ENCODE measurements at places on chromosomes 11 and 22.

DNA sequence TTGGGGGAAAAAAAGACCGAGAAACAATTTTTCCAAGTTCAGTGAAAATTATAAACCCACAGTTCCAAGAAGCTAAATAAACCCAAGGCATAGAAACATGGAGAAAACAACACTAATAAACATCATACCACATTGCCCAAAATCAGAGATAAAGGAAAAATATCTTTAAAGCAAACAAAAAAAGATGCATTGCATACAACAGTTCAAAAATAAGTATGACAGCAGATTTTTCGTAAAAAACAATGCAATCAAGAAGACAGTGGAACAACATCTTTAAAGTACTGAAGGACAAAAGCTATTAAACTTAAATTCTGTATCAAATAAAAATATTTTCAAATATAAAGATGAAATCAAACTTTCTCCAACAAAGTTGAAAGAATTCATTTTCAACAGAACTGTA lies 921.3 kb downstream of the METTL15 start:
- no peak for DNase-seq

- DNase-seq, result no peak
Measured at GRCh38 chr22:36635483-36635882, 68.1 kb downstream of the CACNG2 start.

DNA sequence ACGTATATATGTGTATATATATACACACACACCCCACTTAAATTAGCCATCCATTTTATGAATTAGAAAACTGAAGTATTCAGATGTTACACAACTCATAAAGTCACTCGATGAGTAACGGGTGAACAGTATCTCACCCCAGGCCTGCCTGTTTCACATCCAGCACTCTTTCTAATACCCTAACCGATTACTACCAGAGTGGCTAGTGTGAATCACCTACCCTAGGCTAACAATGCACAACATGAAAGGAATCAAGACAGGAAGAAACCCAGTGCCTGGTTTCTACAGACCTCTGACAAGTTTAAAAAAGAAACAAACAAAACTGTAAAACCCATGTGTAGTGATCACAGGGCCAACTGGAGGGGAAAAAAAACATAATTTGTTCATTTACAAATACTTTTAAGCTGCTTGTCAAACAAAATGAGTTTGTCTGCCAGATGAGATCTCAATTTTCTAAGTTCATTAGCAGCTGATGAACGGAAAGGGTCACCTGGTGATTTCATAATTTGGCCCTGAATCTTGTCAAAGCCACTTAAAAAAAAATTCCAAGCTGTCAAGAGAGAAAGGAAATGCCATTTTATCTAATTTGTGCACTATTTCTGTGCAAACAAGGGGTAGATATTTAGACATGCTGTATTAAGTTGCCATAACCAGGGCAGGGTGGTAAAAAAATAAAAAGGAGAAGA lies 134.8 kb downstream of the LARGE1 start:
- no peak for DNase-seq

DNA sequence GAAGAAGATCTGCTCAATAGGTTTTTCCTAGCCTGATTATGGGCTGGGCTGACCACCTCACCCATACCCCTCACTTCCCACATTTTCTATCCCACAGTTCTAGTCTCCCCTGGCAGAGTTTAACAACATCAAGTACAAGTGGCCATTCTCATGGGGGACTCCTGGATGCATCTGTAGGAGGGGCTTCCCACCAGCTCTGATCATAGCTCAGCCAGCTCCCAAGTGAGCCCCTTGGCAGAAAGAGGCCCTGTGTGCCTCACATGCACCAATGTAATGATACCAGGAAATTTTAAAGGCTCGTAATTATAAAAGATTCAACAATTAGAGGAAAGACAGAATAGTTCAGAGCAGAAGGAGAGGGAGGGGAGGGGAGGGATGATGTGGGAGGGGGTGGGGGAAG lies 144.2 kb upstream of the SYT13 start:
- DNase-seq, result no peak

DNA sequence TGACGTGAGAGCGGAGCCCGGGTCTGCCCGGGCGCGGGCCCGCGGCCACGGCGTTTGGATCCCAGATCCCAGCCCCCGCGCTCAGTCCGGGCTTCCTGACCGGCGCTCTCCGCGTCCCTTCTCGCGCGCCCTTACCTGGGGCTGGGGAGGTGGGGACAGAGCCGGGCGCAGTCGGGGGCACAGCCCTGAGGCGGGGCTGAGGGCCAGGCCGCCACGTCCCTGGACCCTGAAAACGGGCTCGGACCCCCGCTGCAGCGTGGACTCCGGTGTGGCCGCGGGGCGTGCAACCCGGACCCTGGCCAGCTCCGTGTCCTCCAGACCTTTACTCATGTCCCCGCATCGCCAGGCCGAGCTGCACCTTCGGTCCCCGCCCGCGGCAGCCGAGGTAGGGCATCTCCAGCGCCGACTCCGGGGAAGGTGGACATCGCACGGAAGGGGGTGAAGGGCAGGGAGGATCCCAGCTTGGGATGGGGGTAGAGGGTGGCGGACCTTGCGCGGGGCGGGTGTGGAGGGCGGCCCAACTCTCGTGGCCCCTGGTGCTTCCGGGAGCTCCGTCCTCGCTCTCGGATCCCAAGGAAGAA lies 9.9 kb upstream of the AIFM3 start:
- DNase-seq, result no peak

- DNase-seq, result peak; percentile 82
Measured at GRCh38 chr11:1262172-1263006, 39.5 kb downstream of the MUC5B start.

- DNase-seq, result no peak
Measured at GRCh38 chr11:68692115-68692514, 7.8 kb downstream of the GAL start.

DNA sequence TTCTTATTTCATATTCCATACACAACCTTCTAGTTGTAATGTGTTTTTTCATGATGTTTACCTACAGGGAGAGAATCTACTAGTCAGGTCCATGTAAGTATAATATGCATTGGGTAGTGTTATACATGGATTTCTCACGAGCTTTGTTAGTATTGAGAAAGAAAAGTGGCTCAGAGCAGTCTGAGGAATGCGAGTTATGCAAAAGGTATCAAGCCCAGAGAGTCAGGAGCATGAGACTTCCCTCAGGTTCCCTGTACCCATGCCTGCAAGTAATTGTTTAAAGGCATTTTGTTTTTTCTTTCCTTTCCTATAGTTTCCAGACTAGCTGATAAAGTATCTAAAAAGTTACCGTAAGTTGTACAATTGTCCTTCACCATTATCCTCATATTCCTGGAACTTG lies 66.1 kb downstream of the STK33 start:
- DNase-seq, result no peak

GRCh38 chr11:66559142-66559865 lies 9.1 kb downstream of the CTSF start:
- DNase-seq, result no peak
